Esophagus squamous epithelium (tissue), 5 donors: ENCODE measurements at places on chromosomes 13 and 19.
A peak's percentile ranks its signal among the peaks of the same experiment; 100 is the strongest.

DNA sequence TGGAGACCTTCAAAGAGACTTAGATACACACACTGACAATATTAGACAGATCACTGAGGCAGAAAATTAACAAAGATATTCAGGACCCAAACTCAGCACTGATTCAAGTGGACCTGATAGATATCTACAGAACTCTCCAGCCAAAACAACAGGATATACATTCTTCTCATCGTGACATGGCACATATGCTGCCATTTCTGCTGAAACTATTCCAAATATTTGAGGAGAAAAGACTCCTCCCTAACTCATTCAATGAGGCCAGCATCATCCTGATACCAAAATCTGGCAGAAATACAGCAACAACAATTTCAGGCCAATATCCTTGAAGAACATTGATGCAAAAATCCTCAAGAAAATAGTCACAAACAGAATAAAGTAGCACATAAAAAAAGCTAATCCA is 53.3 kb downstream of the TRPC4 start:
- no peak for DNase-seq

DNA sequence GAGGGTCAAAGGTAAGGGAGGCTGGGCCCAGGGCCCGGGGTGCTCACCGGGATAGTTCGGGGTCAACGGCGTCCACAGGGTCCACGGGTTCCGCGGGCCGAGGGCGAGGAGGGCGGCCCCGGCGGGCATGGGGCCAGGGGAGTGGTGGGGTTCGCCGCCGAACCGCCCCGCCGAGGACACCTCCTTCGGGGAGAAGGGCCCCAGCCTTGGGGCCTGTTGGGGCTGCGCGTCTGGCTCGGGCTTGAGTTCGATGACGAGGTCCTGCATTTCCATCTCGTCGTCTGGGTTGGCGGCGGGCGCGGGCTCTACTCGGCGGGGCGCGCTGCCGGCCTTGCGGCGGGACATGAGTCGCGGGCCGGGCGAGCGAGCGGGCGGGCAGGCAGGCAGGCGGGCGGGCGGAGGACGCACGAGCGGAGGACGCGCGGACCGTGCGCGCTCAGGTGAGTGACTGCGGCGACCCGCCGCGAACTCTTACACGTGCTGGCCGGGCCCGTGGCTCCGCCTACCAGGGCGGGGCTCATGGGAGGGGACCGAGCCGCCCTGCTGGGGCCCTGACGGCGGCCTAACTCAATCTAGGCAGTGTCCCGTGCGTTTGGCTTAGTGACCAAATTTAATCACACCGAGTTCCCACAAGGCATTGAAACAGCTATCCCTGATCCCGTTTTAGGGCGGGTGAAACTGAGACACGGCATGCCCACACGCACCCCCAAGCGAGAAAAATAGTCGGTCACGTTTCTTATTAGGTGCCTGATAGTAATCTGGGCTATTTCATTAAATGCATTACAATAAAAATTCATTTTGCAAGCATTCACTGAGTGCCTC is at the start of gene ZNF296:
Gene ZNF296 (minus strand): TSS at position 450 of the 822 bp plus-strand sequence. CDS start 105 bp downstream, at position 345.
- peak; percentile 26 for DNase-seq

- DNase-seq, result no peak
These were observed 43.1 kb downstream of the PAN3 start for GRCh38 chr13:28181413-28181812.

DNA sequence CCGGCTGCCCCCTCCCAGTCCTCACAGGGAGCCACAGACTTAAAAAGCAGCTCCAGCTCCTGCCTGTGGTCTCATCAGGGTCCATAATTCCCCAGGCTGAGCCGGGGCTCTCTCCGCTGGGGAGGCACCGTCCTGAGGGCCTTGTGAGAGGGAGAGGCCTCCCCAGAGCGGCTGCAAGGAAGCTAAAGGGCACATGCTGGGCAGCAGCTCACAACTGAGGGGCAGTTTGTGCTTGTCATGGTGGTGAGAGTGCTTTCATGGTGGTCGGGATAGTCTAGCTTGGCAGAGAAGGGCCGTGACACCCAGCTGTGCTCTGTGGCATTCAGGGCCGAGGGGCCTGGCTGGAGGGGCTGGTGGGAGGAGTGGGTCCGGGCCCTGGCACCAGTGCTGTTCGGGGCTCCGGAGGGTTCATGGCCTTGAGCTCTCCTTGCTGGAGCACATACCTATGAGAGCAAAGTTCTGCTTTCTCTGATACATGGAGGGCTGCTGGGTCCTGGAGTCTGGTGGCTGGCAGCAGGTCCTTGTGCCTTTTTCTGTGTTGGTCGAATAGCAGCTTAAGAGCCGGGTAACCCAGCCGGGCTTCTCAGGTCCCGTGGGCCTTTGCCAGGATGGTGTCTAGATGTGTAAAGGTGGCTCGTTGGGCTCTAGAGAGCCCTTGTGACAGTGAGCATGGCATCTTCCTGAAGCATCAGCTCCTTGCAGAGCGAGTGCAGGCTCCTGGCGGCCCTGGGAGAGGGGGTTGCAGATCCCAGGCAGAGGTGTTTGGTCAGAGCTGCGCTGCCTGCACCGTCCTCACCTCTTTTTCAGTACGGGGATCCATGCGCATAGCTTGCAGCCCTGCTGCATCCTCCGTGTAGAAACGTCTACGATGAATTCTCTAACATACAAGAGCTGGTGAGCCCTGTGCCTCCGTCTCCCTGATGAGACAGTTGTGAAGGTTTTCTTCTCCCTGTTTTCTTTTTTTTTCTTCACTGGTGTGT is 8.8 kb downstream of the UPF1 start:
- DNase-seq, result no peak

GRCh38 chr19:16144216-16144581 is 714 bp downstream of the HSH2D start:
- DNase-seq, result no peak

GRCh38 chr13:66659701-66660467 is 570.3 kb downstream of the PCDH9 start:
- no peak for DNase-seq

- DNase-seq, result no peak
These were observed 3.6 kb upstream of the KCNN4 start for GRCh38 chr19:43784241-43784980.

DNA sequence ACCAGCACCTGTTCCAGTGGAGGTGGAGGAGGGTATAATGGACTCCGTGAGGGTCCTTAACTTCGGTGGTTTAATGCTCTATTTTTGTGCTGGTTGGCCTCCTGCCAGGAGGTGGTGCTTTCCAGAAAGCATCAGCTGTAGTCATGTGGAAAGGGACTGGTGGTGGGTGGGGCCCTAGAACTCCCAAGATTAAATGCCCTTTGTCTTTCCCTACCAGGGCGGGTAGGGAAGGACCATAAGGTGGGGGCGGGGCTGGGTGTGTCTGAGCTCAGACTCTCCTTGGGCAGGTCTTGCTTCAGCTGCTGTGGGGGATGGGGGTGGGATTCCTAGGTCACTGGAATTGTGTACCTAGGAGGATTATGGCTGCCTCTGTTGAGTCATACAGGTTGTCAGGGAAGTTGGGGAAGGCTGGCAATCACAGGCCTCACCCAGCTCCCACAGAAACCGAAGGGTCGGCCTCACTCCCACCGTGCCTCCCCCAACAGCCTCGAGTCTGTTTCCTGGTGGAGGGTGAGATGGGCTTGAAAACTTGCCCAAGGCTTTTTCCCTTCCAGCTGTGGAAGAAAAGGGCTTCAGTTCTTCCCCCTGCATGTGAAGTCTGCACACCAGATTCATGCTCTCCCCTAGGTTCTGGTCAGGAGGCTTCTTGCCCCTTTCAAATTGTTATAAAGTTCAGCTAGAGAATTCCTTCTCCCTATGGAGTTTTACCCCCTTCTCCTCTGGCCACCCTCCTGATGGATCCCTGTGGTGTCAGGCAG is 60.3 kb upstream of the CLDN10 start:
- DNase-seq, result no peak

- no peak for DNase-seq
These were observed 567 bp downstream of the EFNB2 start for GRCh38 chr13:106534639-106535551.

GRCh38 chr13:28654276-28654675 is 4.7 kb upstream of the POMP start:
- no peak for DNase-seq

DNA sequence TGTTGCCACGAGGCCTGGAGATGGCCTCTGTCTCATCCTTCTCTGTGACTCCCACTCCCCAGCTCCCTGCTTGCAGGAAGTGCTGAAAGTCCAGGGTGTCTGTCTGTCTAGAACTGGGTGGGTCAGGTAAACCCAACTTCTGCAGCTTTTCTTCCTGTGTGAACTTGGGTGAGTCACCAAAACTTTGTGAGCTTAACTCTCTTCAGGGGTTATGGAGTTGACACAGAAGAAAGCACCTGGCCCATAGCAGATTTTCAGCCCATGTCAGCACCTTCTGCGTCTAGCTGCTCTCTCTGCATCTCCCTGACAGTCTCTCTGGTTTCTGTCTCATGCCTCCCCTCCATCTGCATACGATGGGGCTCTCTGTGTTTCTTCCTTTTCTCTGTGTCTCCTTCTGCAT is 4.2 kb upstream of the CACNG7 start:
- no peak for DNase-seq

GRCh38 chr19:21047716-21048115 is 27.3 kb downstream of the ZNF430 start:
- no peak for DNase-seq

GRCh38 chr13:107202371-107203023 is 634.6 kb upstream of the ARGLU1 start:
- DNase-seq, result no peak

GRCh38 chr19:13301627-13302334 is 151.6 kb downstream of the IER2 start:
- no peak for DNase-seq

DNA sequence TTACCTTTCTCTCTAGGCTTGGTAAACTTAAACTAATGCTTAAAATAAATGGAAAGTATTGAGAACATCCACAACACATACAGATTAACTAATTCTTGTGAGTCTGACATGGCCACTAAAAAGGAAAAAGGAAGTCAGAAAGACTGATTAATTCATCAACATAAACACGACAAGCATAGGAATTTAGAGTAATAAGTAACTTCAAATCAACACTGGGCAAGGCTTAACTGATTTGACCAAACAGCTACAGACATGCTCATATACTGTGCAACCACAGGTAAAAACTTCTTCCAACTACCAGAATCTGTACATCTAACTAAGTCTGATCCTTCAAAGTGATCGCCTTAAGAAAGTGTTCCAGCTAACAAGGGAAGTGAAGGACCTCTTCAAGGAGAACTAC is 20.5 kb downstream of the UGGT2 start:
- DNase-seq, result no peak

DNA sequence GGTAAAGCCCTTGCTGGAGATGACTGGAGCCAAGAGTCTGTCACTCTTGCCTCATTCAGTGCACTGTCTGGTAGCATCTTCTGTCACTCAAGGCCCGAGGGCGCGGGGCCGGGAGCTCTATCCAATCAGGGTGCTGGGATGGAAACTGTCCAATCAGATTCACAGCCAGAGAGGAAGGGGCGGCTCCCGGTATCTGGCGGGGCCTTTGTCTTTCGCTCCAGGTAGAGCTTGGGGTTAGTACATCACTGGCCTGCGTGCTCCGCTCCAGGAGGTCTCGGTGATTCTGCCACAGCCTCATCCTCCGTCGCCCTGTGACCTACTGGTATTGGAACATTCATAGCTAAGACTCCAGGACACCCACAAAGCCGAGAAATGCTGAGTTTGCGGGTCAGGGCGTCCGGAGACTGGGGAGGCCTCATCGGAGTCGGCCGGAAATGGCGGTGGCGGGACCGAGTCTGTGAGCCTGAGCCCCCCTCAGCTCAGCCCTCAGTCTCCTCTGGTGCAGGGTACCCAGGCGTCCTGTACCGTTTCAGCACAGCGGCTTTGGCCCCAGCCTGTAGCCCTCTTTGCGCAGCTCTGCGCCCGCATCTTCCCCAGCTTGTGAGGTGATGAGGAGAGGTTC is 20.6 kb upstream of the ZNF430 start:
- peak; percentile 45 for DNase-seq

GRCh38 chr19:44800461-44800860 is 8.4 kb upstream of the BCAM start:
- no peak for DNase-seq

DNA sequence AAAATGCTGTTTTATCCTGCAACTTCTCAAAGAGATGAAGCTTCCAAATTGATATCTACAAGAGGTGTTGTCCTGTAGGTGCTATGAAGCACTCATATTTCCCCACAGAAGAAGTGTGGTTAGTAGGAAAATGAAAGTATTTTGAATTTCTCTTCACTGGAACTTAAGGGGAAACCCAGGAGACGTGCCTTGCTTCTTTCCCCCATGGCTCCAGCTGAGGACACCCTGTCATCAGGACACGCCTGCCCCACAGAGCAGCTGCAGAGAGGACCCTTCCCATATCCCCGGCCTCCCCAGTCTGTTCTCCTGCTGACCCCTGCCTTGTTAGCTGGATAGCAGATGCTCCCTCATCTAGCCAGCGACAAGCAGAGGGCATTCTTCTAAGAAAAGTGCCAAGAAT is 371.3 kb downstream of the COG6 start:
- no peak for DNase-seq

DNA sequence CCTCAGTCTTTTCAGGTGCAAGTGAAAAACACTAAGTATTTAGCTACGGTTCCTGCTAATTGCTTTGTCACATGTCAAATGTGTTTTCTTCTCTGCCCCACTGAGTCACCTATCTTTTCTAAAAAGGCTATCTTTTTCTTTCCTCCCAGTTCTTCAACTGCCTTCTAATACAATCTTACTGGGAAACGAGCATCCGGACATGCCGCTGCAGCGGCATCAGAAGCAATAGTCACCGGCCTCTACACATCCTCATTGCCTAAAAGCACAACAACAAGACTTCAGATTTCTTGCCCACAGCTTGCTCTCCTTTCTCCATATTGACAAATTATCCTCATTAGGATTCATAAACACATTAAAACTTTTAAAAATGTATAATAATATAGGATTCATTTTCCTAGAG is 1.2 kb downstream of the PCDH9 start:
- DNase-seq, result no peak

- DNase-seq, result no peak
These were observed 4.5 kb upstream of the RASAL3 start for GRCh38 chr19:15468675-15469512.

DNA sequence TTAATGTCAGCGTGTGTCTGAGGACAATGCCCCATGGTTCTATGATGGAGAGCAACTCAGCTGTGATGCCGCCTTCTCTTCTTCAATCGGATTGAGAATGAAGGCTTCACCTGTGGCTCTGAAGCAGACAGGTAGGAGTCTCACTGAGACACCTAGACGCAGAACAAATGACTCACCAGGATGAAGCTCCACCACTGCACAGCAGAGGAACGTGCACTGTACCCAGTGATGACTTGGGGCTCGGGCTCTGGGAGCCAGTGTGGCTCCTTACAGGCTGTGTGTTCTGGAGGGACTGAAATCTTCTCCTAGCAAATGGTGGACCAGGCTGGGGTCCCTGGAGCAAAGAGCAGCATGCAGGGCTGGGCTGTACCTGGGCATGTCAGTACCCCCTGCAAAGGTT is 44.0 kb downstream of the CCDC70 start:
- DNase-seq, result no peak
